Activated T-cell treated with anti-CD3 and anti-CD28 coated beads, Interleukin-2, amount 50 U/mL, for 72 hours (primary cell): ENCODE measurements at places on chromosomes 11 and 22. TPM values are rescaled to one million over a fixed set of nuclear protein-coding genes. Genes with fewer than 3 reads are reported as not detected.

Gene IL18
- 0.35 TPM for total RNA-seq

Gene SMC1B
- total RNA-seq = 3.2 TPM

Gene DENND6B
- 6.4 TPM for total RNA-seq

Gene APOBEC3B
- total RNA-seq = 44.7 TPM

Gene TMEM121B
- total RNA-seq = 0.07 TPM

Gene CDC45
- total RNA-seq = 119 TPM

Gene TCN2
- total RNA-seq = 1.3 TPM

Gene RHBDD3
- 29.4 TPM for total RNA-seq

Gene PNPLA3
- total RNA-seq = 0.60 TPM

Gene ANGPTL5
- total RNA-seq = not detected

Gene TRIM51
- total RNA-seq = not detected

Gene TIGD3
- total RNA-seq = 1.3 TPM

Gene ADSL
- total RNA-seq = 98.7 TPM

Gene TRIM48
- not detected for total RNA-seq

Gene NAALADL1
- total RNA-seq = 31.6 TPM

Gene C11orf91
- total RNA-seq = not detected

Gene SLC22A12
- not detected for total RNA-seq

GRCh38 chr11:19743622-19744021, 31.0 kb downstream of the NAV2 start:
- no peak for DNase-seq

DNA sequence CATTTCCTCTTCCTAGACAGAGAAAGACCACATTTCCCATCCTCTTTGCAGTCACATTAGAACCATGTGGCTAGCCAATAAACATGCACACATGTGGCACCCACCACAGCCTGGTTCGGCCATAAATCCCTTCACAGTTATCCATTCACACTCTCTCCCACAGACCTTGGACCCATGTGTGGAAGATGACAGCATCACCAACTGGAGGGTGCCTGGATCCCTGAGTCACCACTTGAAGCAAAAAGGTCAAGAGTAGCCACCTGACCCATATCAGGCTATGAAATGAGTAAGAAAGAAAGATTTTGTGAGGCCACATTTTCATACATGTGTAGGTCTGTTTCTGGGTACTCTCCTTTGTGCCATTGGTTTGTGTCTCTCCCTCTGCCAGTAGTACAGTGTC, 9.0 kb upstream of the TMEM121B start:
- DNase-seq = no peak

GRCh38 chr22:42326801-42327200, 56.3 kb upstream of the TCF20 start:
- DNase-seq = no peak

DNA sequence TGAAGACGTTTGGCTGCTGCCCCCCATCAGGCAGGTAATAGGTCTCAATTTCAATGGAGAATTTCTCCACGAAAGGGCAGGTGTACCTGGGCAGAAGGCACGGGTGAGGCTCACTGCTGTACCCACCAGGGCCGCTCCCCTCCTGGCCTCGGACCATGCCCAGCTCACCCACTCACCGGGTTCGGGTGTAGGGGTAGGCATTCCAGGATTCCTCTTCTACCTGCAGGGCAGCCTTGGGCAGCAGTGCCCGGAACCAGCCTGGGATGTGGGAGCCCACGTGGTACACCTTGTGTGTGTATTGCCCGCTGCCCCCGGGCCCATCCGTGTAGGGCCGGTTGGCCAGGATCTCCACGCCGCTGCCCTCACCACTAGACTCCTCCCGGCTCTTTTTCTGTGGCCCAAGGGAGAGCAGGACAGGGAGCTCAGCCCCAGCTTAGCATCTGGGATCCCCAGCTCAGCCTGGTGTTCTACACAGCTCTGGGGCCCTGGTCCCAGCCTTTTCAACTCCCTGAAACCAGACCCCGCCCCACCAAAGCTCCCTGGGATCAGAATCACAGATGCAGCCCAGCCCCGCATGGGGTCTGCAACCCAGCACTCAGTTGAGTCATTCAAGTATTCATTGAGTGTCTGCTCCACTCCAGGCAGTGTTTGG, 2.7 kb downstream of the PITPNM1 start:
- no peak for DNase-seq

DNA sequence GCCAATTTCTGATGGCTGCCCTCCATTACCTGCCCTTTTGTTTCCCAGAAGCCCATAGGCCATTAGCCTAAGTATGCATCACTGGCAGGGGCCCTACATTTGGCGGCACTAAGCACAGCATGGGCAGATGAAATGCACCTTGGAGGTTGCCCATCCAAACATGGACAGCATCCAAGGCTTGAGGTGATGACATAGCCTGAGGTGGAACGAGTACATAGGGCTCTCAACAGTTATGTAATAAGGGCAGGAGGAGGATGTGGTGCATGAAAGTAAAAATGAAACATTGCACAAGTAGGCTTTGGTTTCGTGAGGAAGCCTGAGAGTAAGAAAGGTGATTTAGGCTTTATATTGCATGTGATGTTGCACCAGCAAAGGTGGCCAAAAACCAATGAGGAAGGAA, 148.1 kb downstream of the FAM76B start:
- peak; percentile 25 for DNase-seq

DNA sequence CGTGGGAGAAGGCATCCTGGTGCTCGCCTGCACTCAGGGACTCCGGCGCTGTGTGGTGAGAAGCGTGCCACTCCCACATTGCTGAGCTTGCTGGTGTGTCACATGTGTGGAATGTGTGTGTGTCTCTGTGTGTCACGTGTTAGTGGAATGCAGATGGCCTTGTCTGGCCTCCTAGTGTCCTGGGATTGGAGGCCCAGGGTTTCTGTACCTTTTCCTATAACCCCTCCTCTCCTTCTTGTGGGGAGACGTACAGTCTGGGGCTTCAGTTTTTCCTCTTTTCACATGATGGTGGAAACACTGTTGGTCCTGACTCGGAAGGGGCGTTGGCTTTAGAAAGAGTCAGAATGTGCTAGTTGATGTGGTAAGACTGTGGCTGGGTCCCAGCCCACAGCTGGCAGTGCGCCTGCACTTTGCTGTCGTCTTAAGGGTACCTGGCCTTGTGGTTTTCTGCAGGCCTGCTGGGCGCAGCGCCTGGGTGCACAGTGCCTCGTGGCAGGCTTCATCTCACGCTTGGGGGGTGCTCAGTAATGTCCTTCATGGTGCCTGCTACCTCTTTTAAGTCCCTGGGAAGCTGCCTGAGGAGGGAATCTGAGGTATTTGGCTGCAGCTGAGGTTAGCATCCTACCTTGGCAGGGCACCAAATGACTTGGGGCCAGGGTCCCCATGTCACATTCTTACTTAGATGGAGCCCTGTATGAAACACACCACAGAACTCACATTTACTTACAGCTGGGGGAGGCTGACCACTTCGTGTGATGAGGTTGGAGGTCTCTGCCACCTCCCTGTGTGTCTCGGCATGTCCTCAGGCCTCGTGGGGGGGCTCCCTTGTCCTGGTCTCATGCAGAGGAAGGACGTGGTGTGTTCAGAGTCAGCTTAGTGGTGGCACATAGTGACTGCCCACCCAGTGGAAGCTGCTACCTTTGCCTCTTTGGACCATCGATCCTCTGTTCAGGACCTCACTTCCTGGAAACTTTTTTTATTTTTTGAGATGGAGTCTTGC, 61.9 kb downstream of the MED15 start:
- peak; percentile 85 for DNase-seq

GRCh38 chr11:70095541-70096252, 17.6 kb downstream of the ANO1 start:
- DNase-seq = no peak

- DNase-seq = no peak
These were observed 68.5 kb upstream of the LMO1 start for GRCh38 chr11:8332196-8332595.

DNA sequence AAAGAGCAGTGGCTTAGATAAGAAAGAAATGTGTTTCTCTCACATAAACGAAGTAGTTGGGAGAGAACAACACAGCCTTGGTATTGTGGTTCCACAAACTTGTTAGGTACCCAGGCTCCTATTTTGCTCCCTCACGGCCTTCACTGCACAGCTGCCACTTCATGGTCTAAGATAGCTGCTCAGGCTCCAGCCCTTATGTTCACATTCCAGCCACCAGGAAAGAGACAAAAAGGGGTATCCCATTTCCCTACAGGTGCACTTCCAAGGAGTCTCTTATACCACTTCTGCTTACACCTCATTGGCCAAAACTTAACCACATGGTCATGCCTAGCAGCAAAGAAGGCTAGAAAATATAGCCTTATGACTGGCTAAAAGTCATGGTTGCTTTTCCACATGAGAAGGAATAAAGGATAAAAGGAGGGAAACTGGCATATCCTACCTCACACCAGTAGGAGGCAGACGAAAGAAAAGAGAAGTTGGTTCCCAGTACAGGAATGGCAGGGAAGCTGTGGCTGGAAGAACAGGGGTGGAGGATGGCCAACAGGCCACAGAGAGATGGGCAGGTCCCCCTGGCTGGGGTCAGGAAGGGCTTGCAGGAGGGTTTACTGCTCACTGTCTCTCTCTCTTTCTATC, 5.4 kb upstream of the HDHD5 start:
- DNase-seq = no peak

GRCh38 chr11:104432526-104432925, 268.6 kb upstream of the PDGFD start:
- DNase-seq = no peak

DNA sequence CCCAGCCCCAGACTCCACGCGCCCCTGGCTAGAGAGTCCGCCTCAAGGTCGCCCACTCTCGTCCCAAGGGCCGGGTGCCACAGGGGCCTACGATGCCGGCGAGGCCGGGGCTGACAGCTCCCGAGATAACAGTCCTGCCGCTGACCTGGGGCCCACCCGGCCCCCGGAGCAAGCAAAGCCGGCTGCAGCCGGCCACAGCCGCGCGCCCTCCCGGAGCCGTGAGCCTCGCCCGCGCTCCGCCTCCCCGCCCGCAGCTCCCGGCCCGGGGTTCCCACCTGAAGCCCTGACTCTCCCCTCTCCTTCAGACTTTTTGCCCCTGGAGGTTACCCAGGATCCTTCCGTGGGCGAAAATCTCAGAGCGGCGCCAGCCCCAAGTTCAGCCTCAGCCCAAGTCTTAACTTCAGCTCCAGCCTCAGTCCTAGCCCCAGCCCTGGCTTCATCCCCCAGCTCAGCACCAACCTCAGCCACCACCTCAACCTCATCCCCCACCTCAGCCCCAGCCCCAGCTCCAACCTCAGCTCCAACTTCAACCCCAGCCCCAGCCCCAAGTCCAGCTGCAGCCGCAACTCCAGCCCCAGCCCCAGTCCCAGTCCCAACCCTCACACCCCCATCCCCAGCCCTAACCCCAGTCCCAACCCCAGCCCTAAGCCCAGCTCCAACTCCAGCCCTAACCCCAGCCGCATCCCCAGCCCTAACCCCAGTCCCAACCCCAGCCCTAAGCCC, 1.7 kb downstream of the KLHDC7B start:
- no peak for DNase-seq

GRCh38 chr11:45678976-45679375, 13.6 kb upstream of the CHST1 start:
- DNase-seq = no peak

- no peak for DNase-seq
These were observed 1.7 kb downstream of the AMOTL1 start for GRCh38 chr11:94769880-94770279.

GRCh38 chr11:133582750-133583149, 50.4 kb upstream of the OPCML start:
- DNase-seq = no peak

DNA sequence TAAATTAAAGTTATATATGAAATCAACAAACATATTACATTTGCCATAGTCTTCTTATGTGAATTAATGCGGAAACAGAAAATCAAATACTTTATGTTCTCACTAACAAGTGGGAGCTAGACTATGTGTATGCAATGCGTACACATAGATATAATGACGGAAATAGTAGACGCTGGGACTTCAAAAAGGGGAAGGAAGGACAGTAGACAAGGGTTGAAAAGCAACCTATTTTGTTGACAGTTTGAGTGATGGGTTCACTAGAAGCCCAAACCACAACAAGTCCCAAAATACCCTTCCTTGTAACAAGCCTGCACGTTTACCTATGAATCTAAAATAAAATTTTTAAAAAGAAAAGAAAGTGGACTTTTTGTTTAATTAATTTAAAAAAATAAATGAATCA, 430.8 kb upstream of the CNTN5 start:
- no peak for DNase-seq

DNA sequence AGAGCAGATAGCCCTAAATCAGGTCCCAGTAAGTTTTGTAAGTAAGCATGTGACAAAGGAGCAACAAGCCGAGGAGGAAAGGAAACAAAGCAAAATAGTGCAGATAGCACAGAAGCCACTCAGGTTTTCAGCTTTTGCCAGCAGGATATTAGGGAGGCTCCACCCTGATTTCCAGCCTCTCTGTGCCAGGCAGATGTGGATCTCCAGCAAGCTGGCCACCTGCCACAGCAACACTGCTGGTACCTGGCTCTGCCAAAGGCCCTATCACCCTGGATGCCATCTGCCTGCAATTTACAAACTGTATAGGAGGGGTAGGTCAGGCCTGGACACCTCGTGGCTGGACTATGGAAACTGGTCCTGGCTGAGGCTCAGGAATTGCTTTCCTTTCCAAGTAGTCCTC, 12.2 kb upstream of the NNMT start:
- no peak for DNase-seq

- peak; percentile 37 for DNase-seq
These were observed 88.6 kb downstream of the PLEKHA7 start for GRCh38 chr11:16925561-16926065.

- no peak for DNase-seq
These were observed 42.4 kb upstream of the WEE1 start for GRCh38 chr11:9530901-9531625.

DNA sequence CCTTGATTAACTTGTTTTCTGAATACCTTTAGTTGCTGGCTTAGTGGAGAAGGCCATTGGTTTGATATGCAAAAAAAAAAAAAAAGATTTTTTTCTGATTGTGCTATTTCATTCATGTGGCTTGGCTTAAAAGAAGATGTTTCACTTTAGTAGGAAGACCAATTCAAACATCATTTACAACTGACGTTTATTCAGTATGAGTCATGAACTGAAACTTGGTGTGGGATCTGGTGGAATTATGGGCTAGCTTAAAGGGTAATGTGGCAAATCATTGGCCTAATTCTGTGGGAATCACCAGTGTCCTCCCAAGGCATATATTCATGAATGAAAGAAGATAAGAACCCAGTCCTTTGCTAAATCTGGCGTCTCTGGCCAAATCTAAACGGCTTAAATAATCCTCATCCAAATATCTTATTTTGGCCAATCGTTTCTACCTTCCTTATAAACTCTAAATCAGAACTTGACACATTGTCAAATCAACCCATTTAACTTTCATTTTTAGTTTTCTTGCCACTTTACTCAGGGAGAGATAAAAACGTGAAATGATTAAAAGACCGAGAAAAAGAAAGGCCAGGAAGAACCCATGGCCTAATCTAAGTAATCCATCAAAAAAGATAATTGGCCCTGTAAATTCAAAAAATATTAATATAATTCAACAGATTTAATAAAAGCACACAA, 77.0 kb downstream of the DDIAS start:
- DNase-seq = no peak
